Natural killer cell treated with Interleukin-12 subunit alpha and Interleukin-12 subunit beta and Interleukin-15 and Interleukin-18, amount 100 ng/mL, for 72 hours (primary cell): ENCODE measurements at places on chromosomes 4 and X. TPM values are rescaled to one million over a fixed set of nuclear protein-coding genes. Genes with fewer than 3 reads are reported as not detected.
A peak's percentile ranks its signal among the peaks of the same experiment; 100 is the strongest.

DNA sequence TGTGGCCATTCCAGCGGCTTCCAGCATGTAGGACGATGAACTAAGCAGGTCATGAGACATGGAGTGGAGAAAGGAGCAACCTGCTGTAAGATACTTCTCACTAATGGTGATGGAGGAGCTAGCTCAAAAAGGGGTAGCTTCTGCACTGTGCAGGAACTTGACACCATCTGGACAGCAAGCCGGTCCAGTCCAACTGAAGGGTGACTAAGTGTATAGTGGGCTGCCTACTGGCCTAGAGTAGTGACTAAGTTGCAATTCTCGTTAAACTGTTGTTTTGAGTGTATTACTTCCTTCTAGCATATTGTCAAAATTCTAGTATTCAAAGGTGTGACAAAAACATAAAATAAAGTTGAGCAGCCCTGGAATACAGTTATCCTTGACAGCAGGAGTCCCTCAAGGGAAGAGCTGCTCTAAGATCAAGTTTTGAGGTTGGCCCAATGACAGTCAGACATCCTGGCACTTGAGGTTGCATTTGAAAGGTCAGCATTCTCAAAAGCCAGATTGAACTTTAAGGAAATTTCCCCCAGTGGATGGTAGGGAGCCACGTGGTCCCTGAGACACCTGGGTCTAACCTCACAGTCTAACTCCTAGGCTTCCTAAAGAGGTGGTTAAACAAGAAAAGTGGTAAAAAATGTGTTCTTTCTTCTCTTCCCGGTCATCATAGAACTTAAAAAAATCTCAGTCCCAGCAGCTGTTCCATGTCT is 8.0 kb downstream of the CETN2 start:
- H3K27me3 ChIP-seq, result peaks cover 14% of the 10 kb centered on the region
- H3K4me1 ChIP-seq, result no peaks in the 10 kb centered on the region
- DNase-seq, result no peak
- no peaks in the 10 kb centered on the region for H3K36me3 ChIP-seq
- H3K27ac ChIP-seq, result no peak overlapping the region
- no peak overlapping the region for H3K4me3 ChIP-seq

GRCh38 chr4:82754513-82755165 is 44.0 kb downstream of the SCD5 start:
- no peak for DNase-seq
- H3K27ac ChIP-seq, result no peak overlapping the region
- H3K27me3 ChIP-seq, result no peaks in the 10 kb centered on the region
- no peak overlapping the region for H3K4me3 ChIP-seq
- H3K4me1 ChIP-seq, result peaks cover 5% of the 10 kb centered on the region

- H3K4me3 ChIP-seq, result no peak overlapping the region
- H3K27ac ChIP-seq, result no peak overlapping the region
- no peaks in the 10 kb centered on the region for H3K4me1 ChIP-seq
- no peaks in the 10 kb centered on the region for H3K36me3 ChIP-seq
- no peaks in the 10 kb centered on the region for H3K27me3 ChIP-seq
- DNase-seq, result no peak
These were observed 968.5 kb downstream of the C4orf33 start for GRCh38 chr4:130064471-130064870.

- H3K4me1 ChIP-seq, result peaks cover 14% of the 10 kb centered on the region
- peaks cover 6% of the 10 kb centered on the region for H3K36me3 ChIP-seq
- no peak for DNase-seq
- no peak overlapping the region for H3K27ac ChIP-seq
These were observed 15.8 kb downstream of the DCTD start for GRCh38 chr4:182901337-182901736.

- no peaks in the 10 kb centered on the region for H3K4me1 ChIP-seq
- H3K36me3 ChIP-seq, result no peaks in the 10 kb centered on the region
- DNase-seq, result no peak
These were observed 417.8 kb upstream of the INTU start for GRCh38 chr4:127214931-127215330.

GRCh38 chr4:150206954-150207353 is 128.7 kb downstream of the DCLK2 start:
- no peak overlapping the region for H3K27ac ChIP-seq
- no peak overlapping the region for H3K4me3 ChIP-seq
- no peak for DNase-seq

GRCh38 chrX:41516456-41516855 is 69.3 kb downstream of the NYX start:
- H3K27me3 ChIP-seq, result peaks cover 13% of the 10 kb centered on the region
- H3K4me1 ChIP-seq, result peaks cover 9% of the 10 kb centered on the region
- no peak overlapping the region for H3K27ac ChIP-seq
- no peak for DNase-seq
- no peak overlapping the region for H3K4me3 ChIP-seq

DNA sequence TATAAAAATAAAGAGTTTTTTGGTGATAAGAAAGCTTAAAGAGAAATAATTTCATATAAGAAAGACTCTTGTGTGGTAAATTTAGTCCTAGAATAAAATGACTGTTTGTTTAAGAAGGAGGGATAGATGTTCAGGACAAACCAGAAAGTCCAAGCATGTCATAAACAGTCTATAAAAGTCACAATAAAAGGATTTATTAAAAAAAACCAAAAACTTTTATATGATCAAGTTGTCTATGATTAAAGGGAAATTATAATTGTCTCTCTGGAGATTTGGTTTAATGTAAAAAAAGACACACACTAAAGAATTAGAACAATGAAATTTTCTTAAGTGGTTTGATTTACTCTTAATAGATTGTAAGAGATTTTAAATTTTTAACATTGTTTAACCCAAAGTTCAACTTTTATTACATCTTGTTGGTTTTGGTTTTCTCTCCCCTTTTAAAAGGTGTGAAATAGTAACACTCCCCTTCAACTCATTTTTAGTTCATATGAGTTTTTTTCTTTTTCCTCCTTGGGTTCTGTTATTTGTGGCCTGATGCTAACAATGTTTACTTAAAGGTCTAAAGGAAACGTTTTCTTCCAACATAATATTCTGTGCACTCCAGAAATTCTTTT is 89.7 kb downstream of the PDHA2 start:
- no peaks in the 10 kb centered on the region for H3K4me1 ChIP-seq
- H3K4me3 ChIP-seq, result no peak overlapping the region
- no peak for DNase-seq
- H3K27ac ChIP-seq, result no peak overlapping the region

DNA sequence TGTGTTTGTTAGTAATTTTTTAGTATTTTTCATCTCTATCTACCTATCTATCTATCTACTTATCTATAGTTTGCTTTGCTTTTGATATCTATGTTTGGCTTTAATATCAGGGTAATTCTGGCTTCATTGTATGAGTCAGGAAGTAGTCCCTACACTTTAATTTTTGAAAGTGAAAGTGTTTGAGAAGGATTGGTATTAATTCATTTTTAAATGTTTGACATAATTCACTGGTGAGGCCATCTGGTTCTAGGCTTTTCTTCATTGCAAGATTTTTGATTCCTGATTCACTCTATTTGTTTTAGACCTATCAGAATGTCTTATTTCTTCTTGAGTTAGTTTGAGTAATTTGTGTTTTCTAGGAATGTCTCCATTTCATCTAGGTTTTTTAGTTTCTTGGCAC is 20.2 kb upstream of the TCP11X2 start:
- no peaks in the 10 kb centered on the region for H3K36me3 ChIP-seq
- DNase-seq, result no peak
- H3K4me3 ChIP-seq, result no peak overlapping the region
- no peaks in the 10 kb centered on the region for H3K4me1 ChIP-seq

GRCh38 chr4:45648846-45649245 is 475.0 kb downstream of the GABRG1 start:
- H3K4me3 ChIP-seq, result no peak overlapping the region
- H3K27me3 ChIP-seq, result no peaks in the 10 kb centered on the region
- H3K27ac ChIP-seq, result no peak overlapping the region
- H3K36me3 ChIP-seq, result peaks cover 9% of the 10 kb centered on the region
- no peaks in the 10 kb centered on the region for H3K4me1 ChIP-seq

GRCh38 chr4:3525532-3526430 is 6.4 kb downstream of the LRPAP1 start:
- H3K27me3 ChIP-seq, result no peaks in the 10 kb centered on the region
- peaks cover 26% of the 10 kb centered on the region for H3K4me1 ChIP-seq
- DNase-seq, result peak; percentile 57
- H3K36me3 ChIP-seq, result no peaks in the 10 kb centered on the region

DNA sequence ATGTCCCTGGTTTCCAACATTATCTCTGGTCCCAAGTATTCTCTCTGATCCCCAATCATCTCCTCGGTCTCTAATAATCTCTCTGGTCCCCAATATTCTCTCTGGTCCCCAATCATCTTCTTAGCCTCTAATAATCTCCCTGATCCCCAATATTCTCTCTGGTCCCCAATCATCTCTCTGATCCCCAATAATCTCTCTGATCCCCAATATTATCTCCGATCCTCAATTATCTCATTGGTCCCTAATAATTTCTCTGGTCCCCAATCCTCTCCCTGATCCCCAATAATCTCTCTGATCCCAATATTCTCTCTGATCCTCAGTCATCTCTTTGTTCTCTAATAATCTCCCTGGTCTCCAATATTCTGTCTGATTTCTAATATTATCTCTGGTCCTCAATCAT is 16.6 kb downstream of the P2RY8 start:
- no peak for DNase-seq
- no peaks in the 10 kb centered on the region for H3K27me3 ChIP-seq
- H3K4me3 ChIP-seq, result peak overlapping the region; percentile 25

- H3K4me1 ChIP-seq, result no peaks in the 10 kb centered on the region
- H3K36me3 ChIP-seq, result peaks cover 7% of the 10 kb centered on the region
- H3K4me3 ChIP-seq, result no peak overlapping the region
- H3K27ac ChIP-seq, result no peak overlapping the region
These were observed 51.6 kb upstream of the ADRA2C start for GRCh38 chr4:3714642-3715001.

- peaks cover 16% of the 10 kb centered on the region for H3K27me3 ChIP-seq
- no peaks in the 10 kb centered on the region for H3K36me3 ChIP-seq
- no peak for DNase-seq
- no peak overlapping the region for H3K27ac ChIP-seq
- H3K4me3 ChIP-seq, result no peak overlapping the region
These were observed 57.6 kb downstream of the ENPEP start for GRCh38 chr4:110533590-110533910.

GRCh38 chr4:8301851-8302730 is 32.5 kb downstream of the HTRA3 start:
- H3K27me3 ChIP-seq, result peaks cover 14% of the 10 kb centered on the region
- H3K4me3 ChIP-seq, result no peak overlapping the region
- H3K4me1 ChIP-seq, result peaks cover 6% of the 10 kb centered on the region
- H3K27ac ChIP-seq, result no peak overlapping the region
- H3K36me3 ChIP-seq, result no peaks in the 10 kb centered on the region

The GPR82 gene
- 1.9 TPM for total RNA-seq

The NAP1L3 gene
- 0.64 TPM for total RNA-seq

The CD38 gene
- 94.7 TPM for total RNA-seq

The ARX gene
- not detected for total RNA-seq

The FAM9B gene
- not detected for total RNA-seq

The HERC6 gene
- 8.0 TPM for total RNA-seq

The TMPRSS11B gene
- total RNA-seq, result not detected

The TBX22 gene
- total RNA-seq, result not detected

The HERC3 gene
- total RNA-seq, result 49.6 TPM

The AFM gene
- not detected for total RNA-seq
